ENCODE measurements at places on chromosomes 7 and 10. TPM values are rescaled to one million over a fixed set of nuclear protein-coding genes. Genes with fewer than 3 reads are reported as not detected.
A peak's percentile ranks its signal among the peaks of the same experiment; 100 is the strongest.

GRCh38 chr7:54116956-54117355 lies 425.2 kb upstream of the VSTM2A start:
- no peak for DNase-seq

DNA sequence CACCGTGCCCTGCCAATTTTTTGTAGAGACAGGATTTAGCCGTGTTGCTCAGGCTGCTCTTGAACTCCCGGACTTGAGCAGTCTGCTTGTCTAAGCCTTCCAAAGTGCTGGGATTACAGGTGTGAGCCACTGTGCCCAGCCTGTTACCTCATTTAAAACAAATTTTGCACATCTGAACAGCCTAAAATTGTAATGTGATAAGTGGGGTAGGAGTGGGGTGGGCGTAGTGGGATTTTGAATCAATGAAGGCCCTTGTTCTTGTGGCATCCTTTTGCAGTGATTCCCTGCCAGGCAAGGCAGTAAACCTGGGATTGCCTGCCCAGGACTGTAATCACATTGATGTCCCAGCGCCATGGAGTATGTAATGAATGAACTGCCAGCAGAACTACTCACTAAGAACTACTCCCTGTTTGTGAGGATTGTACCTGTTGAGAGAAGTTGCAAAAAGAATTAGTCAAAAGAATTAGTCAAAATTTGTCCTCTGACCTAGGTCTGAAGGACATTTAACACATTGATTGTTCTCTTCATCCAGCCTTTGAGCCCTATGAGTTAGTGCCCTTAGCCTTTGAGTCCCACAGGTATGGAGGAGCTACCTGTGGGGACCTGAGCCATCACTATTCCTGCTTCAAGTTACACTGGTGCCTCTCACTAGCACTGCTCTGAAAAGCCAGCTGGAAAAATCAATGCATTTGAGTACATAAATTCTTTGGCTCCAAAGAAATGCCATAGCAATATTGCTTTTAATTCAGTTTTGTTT lies 5.3 kb downstream of the RPS24 start:
- DNase-seq, result no peak

DNA sequence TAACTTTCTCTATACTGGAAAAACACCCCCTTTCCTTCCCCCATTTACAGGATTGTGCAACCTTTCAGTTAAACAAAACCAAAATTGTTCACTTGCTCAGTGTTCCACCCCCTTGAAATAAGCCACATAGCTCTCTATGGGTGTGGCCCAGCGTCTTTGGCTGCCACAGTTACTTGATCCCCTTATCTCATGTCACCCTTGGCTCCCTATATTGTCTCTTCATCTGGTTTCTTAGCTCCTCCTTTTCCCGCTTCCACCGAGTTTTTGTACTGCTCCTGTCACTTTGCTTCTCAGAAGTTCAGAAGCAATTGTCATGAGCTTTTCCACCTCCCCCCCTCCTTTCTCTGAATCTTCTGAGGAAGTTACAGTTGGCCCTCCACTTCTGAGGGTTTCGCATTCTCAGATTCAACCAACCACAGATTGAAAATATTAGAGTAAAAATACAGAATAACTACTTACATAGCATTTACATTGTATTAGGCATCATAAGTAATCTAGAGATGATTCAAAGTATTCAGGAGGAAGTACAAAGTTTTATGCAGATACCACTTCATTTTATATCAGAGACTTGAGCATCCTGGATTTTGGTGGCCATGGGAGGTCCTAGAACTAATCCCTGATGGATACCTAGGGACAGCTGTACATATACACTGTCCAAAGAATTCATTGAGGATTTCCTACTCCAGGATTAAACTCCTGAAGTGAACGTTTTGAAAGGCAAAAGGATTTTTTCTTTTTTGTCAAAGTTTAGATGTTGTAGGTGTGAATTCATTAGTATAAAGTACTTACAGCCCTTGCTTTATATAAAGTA lies 60.4 kb downstream of the ADD3 start:
- DNase-seq, result no peak

Gene SSC4D
- total RNA-seq, result 2.3 TPM

DNA sequence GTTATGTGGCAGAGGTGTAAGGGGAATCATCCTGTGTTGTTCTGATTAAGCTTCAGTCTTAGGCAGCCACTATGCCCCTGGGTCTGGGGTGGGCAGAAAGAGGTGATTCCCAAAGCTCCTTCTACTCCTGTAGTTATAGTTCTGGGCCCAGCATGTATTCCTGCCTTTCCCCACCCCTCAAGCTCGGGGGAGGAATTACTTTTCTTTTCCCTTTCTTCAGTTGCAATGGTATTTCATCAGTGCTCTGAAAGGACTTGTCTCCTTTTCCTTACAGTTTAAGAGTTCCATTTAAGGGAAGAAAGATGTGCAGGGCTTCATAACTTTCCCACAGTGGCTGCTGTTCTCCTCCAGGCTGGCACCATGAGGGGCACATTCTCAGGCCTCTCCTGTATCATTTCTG lies 94.2 kb downstream of the MTPAP start:
- no peak for DNase-seq

GRCh38 chr10:34739915-34740314 lies 75.2 kb downstream of the PARD3 start:
- peak; percentile 87 for DNase-seq

DNA sequence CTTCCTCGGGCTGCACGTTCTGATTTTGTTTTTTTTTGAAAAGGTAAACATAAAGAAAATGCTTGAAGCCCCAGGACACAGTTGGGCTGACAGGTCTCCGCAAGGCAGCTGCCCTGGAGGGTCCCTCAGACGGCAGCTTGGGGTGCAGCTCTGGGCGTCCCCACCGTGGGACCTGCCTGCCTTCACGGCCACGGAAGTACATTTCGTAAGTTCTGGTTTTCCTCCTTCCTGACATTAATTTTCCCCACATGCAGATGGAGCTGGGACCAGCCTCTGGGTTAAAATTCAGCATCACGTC lies 491.0 kb downstream of the DNAJB6 start:
- DNase-seq, result no peak

DNA sequence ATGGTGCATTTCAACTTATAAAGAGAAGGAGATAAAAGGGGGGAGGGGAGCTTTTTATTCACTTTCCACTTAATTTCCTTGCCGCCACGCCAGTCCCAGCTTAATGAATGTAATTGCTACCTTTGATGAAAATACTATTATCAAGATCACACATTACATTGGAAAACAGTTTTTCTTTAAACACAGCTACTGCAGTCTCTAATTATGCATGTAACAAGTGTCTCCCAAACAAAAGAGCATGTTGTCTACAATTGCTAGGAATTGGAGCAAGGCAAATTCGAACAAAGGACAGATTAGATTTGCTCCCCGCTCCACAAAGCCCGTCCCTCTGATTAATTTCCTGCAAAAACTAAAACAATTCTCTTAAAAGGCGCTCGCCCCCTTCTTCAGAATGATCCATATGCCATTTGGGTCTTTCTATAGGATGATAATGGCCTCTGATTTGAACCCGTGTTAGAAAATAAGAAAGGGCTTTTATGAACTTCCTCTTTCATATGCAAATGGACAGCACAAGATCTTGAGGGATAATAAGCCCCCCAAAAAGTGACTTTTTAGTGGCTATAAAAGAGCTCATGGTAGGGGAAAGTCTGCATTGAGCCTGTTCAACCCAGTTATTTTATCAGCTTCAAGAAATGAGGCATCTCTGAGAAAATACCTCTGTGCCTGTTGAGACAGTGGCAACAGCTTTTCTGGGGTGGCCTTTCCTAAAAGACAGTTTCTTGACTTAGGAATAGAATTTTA lies 60.6 kb downstream of the ACADSB start:
- no peak for DNase-seq

Gene CAMK2B
- total RNA-seq, result 12.5 TPM

GRCh38 chr7:25303281-25304181 lies 75.2 kb upstream of the NPVF start:
- no peak for DNase-seq

- no peak for DNase-seq
These were observed 66.3 kb downstream of the PRKAG2 start for GRCh38 chr7:151810441-151811232.

Gene NDUFB8
- 141 TPM for total RNA-seq

- no peak for DNase-seq
These were observed 61.0 kb upstream of the MYL10 start for GRCh38 chr7:101690061-101690460.

Gene NANOS1
- 4.4 TPM for total RNA-seq

All from testis (tissue), 5 donors.